ENCODE measurements at places on chromosomes 6 and 20. TPM values are rescaled to one million over a fixed set of nuclear protein-coding genes. Genes with fewer than 3 reads are reported as not detected.

TMEM74B gene
- total RNA-seq, result 0.39 TPM

ARFGEF3 gene
- 0.05 TPM for total RNA-seq

DNA sequence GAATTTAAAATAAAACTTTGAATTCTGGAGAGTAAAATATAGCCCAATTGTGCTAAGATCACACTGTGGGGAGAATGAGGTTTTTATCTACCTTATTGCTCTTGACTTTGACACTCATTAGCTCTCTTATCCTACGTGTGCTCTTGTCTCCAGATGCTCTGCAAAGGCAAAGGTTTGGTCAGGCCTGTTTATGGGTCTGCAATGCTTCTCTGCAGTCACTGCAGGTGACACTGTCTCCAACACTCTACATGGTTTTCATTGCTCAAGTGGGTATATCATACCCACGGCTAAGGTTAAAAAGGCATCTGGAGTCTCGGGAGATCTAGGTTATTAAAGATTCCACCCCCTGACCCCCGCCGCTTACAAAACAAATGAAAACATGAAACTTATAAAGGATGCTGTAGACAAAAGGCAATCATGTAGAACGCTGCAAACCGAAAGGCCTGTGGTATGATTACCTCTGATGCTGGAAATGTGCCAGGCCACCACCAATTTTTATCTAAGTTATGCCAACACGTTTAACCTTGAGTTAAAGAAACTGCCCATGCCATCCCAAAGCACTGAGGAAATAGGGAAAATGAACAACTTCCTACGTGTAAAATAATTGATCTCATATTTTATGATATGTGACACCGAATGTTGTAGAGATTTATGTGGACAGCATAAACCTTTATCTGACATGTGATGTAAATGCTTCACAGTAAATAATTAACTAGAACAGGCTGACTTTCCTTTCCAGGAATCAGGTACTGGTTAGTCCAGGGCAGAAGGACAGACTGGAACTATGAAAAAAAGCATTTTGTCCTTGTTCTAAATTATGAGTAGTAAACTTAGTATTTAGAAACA is 238.2 kb upstream of the NOX3 start:
- H3K36me3 ChIP-seq, result no peaks in the 10 kb centered on the region
- no peak overlapping the region for H3K27ac ChIP-seq
- no peak overlapping the region for H3K4me3 ChIP-seq
- H3K4me1 ChIP-seq, result no peaks in the 10 kb centered on the region

DNA sequence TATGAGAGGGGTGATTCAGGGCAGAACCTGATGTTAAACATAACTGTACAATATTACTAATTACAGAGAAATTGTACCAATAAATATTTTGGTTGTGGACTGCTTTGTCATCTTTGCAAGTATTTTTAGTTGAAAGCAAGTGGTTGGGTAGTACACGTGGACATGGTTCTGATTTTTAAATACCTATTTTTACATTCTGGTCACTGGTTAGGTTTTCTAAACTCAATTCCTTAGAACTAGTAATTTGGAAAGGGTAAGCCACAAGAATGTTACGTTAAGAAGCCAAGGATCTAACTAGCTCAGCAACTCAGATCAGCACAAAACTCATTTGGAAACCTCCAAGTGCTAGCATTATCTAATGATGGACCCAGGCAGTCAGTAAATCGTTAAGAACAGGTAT is 2.7 kb downstream of the EPB41L2 start:
- no peak overlapping the region for H3K4me3 ChIP-seq
- no peak overlapping the region for H3K27ac ChIP-seq
- peaks cover 6% of the 10 kb centered on the region for H3K36me3 ChIP-seq
- peaks cover 10% of the 10 kb centered on the region for H3K27me3 ChIP-seq
- H3K4me1 ChIP-seq, result peaks cover 17% of the 10 kb centered on the region

- no peaks in the 10 kb centered on the region for H3K27me3 ChIP-seq
- no peak overlapping the region for H3K4me3 ChIP-seq
- DNase-seq, result no peak
- no peaks in the 10 kb centered on the region for H3K4me1 ChIP-seq
- no peak overlapping the region for H3K27ac ChIP-seq
- H3K36me3 ChIP-seq, result peaks cover 2% of the 10 kb centered on the region
Observed at GRCh38 chr6:158387578-158387977, 75.3 kb downstream of the TULP4 start.

GRCh38 chr6:34055223-34055933 is 90.5 kb downstream of the GRM4 start:
- H3K27me3 ChIP-seq, result peaks cover 13% of the 10 kb centered on the region
- H3K4me1 ChIP-seq, result no peaks in the 10 kb centered on the region
- H3K36me3 ChIP-seq, result no peaks in the 10 kb centered on the region
- no peak overlapping the region for H3K27ac ChIP-seq
- H3K4me3 ChIP-seq, result no peak overlapping the region

DNA sequence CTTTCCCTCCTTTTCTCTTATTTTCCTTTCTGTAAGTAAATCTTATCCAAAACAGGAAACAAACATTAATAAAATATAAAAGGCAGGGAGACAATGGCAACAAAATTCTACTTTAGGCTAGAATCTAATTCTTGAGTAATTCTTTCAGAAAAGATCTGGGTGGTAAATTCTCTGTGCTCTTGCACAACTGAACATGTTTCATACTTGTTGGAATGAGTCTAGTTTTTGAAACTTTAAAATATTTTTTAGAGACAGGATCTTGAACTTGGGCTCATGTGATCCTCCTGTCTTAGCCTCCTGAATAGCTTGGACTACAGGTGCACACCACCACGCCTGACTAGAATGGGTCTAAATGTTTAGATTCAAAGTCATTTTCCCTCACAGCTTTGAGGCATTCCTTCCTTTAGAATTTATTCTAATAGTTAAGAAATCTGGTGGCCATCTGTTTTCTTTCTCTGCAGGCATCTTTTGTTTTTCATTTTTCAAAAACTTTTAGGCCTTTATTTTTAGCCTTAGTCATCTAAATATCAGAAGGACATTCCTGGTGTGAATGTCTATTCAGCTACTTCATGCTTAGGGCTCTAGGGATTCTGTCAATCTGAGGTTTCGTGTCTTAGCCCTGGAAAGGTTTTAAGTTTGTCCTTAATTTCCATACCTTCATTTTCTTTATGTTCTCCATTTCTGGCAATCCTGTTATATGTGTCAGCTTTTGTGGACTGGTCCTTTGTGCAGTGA is 76.5 kb downstream of the CDKAL1 start:
- no peak overlapping the region for H3K27ac ChIP-seq
- no peak for DNase-seq
- H3K36me3 ChIP-seq, result peaks cover 20% of the 10 kb centered on the region
- H3K27me3 ChIP-seq, result no peaks in the 10 kb centered on the region

Data from activated CD8-positive, alpha-beta T cell treated with anti-CD3 and anti-CD28 coated beads, Interleukin-2, amount 10 ng/mL, durations not matched to agents 7 days and 5 days (primary cell).